Jurkat, Clone E6-1 (cell line): ENCODE measurements at places on chromosomes 5 and 9.

GRCh38 chr5:150106674-150107426 lies 20.5 kb upstream of the CSF1R start:
- DNase-seq = peak; percentile 10

- DNase-seq = no peak
These were observed 67.2 kb upstream of the DAP start for GRCh38 chr5:10828241-10828640.

DNA sequence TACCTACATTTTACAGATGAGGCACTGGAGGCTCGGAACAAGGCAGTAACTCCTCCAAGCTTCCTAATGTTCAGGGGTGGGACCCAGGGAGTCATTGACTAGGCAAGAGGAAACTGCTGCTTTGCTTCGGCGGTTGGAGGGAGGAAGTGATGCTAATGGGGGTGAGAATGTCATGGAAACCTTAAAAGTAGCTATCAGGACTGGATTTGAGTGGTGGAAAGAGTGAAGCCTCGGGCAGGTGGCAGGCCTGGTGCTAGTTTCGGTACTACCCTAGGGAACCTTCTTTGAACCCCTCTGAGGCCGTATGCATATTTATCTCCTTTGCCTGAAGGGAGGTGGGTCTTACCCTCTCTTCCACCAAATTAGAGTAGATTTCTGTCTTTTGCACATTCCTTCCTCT lies 1.6 kb downstream of the BSPRY start:
- peak; percentile 50 for DNase-seq

DNA sequence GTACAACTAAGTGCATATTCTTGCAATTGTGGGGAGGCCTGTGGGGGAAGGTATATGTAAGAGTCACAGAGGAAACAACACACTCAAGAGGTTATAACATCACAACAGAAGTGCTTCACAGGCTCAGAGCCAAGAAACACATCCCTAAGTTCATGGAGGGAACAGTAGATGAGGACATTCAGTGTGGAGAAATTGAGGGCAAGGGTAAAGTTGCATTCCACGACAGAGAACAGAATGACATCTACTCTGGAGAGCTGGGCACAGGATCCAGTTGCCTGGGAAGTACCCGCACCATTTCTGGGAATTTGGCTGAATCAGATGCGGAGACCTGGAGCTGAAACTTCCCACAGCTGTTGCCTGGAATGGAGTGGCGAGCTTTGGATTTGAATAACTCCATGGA lies 197.2 kb downstream of the NXNL2 start:
- DNase-seq = no peak

DNA sequence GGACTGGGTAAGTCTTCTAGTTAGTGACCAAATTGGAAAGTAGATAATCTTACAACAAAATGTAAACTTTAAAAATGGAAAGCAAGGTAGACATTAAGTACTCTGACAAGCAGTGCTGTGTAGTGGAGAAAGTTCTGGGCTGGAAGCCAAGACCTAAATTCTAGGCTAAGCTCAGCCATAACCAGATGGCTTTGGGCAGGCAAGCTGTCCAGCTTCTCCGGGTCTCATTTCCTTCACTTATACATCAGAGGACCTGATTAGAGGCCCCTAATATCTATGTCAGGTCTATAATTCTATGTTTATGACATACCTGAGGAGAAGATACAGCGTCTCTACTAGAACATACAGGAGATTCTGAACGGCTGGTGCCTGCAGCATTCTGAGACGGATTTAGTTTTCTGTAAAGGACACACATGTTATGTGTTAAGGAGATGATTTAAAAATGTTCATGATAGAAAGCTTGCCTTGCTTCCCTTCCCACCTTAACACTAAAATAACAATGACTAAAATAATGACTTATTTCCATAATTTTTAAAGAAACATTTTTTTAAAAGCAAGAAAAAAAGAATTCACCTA lies 61.2 kb downstream of the ELL2 start:
- DNase-seq = no peak

GRCh38 chr9:90651246-90651645 lies 8.6 kb upstream of the DIRAS2 start:
- DNase-seq = no peak

GRCh38 chr5:171984748-171985419 lies 21.6 kb downstream of the FBXW11 start:
- DNase-seq = peak; percentile 95

DNA sequence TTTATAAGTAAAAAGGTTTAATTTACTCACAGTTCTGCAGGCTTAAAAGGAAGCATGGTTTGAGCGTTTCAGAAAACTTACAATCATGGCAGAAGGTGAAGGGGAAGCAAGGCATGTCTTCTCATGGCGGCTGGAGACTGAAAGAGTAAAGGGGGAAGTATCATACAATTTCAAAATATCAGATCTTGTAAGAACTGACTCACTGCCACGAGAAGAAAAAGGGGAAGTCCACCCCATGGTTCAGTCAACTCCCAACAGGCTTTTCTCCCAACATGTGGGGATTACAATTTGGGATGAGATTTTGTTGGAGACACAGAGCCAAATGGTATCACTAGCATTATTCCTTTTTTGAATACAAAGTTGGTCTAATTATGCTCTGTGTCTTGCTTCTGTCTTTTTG lies 627.9 kb upstream of the ST8SIA4 start:
- no peak for DNase-seq

GRCh38 chr5:113140837-113141671 lies 164.5 kb downstream of the DCP2 start:
- no peak for DNase-seq

DNA sequence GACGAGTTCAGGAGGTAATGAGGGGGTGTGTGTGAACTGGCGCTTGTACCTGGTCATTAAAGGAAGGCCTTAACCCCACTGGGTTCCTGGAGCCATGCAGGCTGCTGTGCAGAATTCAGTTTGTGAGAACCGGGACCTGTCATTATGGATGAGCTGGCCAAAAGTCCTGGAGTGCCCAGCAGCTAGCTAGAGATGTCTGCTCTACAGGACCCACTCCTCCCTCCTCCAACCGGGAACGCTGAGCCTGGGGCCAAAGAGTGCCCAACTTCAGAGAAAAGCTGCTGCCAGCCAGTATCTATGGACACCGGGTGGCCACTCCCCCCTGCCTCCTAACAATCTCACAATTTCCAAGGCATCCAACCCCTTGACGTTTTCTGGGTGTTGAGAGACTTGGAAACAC lies 1.2 kb downstream of the ENTREP1 start:
- no peak for DNase-seq

DNA sequence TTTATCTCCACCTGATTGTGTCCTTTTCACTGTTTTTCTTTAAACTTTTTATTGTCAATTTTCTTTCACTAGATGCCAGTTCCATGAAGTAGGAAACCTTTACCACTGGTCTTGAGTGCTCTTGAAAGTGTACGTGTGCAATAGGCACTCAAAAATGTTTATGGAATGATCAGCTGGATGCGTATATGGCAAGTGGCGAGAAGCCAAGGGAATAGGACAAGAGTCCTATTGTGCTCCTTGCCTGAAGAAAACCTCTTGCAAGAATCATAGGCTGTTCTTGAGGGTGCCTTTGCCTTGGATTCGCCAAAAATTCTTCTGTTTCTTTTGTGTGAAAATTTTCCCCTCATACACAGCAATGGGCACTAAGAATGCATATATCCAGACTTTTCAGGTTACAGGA lies 97.7 kb downstream of the GHR start:
- DNase-seq = no peak

DNA sequence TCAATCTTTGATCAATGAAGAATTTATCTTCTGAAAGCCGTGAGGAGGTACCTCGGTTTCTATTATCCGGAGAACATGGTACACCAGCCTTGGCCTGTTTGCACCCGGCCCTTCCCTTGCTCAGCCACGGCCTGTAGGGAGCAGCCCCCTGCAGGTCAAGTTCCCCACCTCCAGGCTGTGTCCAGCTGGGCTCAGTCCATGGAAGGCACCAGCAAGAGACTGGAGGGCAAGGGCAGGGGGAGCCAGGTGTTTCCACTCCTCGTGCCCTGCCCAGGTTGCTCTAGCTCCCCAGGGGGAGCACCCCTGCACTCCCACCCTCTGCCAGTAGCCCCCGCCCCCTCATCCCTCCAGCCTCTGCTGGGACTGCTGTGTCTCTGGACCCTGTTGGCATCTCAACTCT lies 87.3 kb upstream of the ADAMTS2 start:
- no peak for DNase-seq

DNA sequence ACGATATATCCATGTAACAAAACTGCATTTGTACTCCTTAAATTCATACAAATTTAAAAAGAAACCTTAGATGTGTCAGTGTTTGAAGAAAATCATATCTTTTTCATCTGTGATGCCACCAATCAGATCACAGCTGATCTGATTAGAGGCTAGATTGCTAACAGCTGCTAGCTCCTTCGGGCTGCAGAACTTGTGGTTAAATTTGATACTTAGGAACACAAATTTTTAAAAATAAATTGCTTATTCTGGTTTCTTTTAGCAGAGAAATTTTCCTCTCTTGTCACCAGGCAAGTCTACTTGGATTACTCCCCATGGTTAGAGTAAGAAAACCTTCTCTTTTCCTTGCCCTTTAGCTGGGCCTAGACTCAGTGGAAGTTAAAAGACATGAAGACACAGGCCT lies 94.6 kb upstream of the RANBP6 start:
- DNase-seq = peak; percentile 31

GRCh38 chr5:32505756-32506155 lies 61.2 kb upstream of the ZFR start:
- no peak for DNase-seq

DNA sequence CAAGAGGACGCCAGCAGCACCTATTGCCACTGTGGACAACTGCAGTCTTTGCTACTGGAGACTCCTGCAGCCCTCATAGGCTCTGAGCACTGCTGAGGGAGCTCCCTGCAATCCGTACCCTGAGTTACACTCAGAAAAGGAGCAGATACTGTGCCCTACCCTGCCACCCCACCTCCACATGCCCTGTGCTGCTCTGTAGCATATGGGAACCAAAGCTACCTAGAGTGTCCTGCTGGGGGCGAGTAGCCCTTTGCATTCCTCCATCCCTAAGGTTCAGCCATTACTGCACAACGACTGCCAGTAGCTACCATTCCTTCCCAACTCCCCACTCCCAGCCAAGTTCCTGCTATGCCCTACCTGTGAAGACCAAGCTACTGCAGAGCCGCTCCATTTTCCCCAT lies 90.2 kb upstream of the SNCAIP start:
- no peak for DNase-seq

DNA sequence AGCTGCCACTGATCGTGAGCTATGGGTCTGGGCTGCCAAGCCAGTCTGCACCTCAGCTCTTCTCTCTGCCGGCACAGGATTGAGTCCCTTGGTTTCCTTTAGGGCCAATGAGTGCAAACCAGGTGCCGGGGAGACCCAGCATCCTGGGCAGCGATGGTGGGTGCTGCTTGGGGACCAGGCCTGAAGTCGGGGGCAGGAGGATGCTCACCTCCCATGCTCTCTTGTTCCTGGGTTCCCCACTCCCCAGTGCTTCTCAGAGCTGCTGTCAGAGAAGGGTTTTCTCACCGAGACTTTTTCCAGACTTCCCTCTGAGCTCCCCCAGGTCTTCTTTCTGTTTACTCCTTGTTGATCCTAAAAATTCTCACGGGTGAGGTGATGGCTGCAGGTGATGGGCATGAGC lies 61.2 kb downstream of the IRX1 start:
- DNase-seq = no peak

GRCh38 chr5:113118765-113119164 lies 142.2 kb downstream of the DCP2 start:
- DNase-seq = no peak

- no peak for DNase-seq
These were observed 8.7 kb upstream of the TMEM141 start for GRCh38 chr9:136782452-136782851.

DNA sequence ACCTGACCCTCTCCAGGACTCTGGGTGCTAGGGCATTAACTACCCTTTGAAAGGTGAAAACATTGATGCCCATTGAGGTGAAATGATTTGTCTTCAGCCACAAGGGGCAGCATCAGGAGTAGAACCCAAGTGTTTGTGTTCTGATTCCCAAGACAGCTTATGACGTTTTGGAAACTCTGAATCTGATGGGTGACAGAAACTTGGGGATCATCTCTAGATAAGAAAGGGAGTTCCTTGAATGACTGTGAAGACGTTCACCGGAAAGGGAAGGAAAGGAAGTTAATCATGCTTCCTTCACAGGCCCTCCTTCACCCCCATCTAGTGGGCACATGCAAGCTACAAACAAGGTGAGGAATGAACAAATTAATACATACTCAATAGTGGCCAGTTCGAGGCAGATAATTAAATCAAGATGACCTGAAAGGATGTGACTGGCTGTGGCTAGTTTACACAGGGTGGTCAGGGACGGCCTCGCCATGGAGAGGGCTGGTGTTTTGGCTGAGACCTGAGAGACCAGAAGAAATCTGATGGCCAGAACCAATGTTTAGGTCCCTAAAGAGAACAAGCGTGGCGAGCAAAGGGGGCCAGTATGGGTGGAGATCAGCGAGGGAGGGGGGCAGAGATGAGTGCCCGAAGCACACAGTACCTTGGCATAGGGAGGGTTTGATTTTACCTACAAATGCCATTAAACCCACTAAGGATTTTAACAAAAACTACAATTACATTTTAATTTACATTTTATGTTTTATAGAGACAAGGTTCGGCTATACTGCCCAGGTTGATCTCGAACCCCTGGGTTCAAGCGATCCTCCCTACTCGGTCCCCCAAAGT lies 937 bp upstream of the SLC26A2 start:
- peak; percentile 42 for DNase-seq

DNA sequence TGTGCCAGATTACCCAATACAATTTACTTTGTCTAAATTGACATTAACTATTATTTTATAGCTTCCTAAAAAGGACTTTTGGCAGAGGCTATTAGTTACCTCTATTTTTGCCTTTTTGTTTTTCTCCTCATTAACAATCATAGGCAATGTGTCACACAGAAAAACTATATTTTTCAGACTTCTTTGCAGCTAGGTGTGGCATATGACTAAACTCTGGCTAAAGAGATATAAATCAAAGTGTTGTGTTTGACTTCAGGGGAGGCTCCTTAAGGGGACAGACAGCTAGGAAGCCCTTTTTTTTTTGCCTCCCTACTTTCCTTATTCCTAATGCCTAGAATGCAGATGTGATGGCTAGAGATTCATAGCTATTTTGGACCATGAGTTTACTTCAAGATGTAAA lies 19.7 kb upstream of the GCNT4 start:
- no peak for DNase-seq

- no peak for DNase-seq
These were observed 320.6 kb downstream of the PJA2 start for GRCh38 chr5:109089191-109089590.

- DNase-seq = no peak
These were observed 526.1 kb downstream of the TLR4 start for GRCh38 chr9:118230329-118230728.

GRCh38 chr5:102528600-102528999 lies 29.8 kb upstream of the SLCO6A1 start:
- no peak for DNase-seq

- no peak for DNase-seq
These were observed 74.1 kb upstream of the RPS23 start for GRCh38 chr5:82352146-82352791.

DNA sequence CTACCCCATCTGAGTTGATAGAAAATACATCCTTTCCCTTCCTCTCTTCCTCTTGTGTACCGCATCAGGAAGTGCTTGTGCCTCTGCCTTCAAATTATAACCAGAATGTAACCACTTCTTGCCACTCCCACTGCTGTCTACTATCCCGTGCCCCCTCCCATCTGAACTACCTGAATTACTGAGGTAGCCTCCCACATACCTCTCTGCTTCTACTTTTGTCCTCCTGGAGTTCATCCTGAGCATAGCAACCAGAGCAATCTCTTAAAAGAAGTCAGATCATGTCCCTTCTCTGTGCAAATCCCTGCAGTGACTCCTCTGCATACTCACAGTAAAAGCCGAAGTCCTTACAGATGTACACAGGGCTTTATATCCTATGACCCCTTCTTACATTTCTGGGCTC lies 23.0 kb downstream of the SV2C start:
- no peak for DNase-seq
